ENCODE measurements at places on chromosomes 12 and 14.
A peak's percentile ranks its signal among the peaks of the same experiment; 100 is the strongest.

- peak; percentile 74 for DNase-seq
Observed at GRCh38 chr12:51247523-51248206, 9.0 kb downstream of the DAZAP2 start.

GRCh38 chr14:22981090-22981875 lies 1.1 kb downstream of the AJUBA start:
- DNase-seq: no peak

DNA sequence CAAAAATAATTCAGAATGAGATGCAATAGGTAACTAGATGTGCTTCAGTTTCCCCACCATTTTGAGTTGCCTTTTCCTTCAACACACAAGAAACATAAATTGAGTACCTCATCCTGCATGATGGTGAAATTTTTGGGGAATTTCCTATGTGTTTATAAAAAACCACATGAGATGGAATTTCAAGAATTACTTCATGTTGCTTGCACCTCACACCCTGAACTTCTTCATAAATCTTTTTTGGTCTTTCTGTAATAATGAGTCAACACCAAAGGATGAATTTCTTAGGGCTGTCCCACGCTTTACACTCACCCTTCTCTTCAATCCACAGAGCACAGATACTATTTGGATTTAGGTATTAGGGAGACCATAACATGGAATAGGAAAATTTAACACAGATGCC lies 22.6 kb upstream of the LUM start:
- no peak for DNase-seq

DNA sequence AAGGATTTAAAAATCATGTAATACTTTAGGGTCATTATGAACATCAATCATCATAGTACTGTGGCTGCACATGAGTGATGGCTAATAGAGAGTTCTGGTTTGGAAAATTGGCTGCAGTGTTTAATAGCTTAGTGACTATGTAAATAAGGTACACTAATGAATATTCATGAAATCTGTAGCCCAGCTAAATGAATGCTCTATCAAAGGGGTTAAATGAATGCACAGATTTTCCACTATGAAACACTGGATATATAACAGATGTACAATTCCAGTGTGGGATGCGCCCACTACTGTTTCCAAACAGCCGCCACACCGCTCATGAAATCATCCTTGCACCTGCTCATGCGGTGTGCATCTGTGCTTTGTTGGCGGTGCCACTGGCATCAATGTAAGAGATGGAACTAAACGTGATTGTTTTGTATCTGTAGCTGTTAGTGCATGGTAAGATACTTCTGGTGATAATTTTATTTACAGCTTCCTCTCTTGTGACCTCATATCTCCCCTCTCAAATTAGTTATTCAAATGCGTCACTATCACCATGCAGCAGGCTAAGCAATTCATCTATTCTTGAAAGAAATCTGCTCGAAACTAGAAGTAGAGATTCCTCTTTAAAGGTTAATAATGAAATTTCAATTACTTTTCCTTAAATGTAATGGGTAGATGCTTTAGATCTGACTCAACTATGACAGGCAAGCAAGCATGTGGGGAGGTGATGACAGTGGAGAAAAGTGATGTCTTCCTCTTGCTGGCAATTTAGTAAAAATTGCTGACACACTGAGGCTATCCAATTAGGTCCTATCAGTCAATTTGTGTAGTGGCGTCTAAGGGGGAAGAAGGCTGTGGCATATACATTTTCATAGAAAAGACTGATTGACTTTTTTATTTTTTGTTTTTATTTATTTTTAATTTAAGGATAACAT lies 433.6 kb downstream of the AEBP2 start:
- no peak for DNase-seq

GRCh38 chr14:71071042-71071441 lies 163.8 kb downstream of the PCNX1 start:
- DNase-seq: no peak

- no peak for DNase-seq
Observed at GRCh38 chr12:55720071-55720564, at the start of gene RDH5. RDH5 (plus strand) TSS chr12:55720393; CDS start chr12:55721185, 792 bp downstream.

- DNase-seq: no peak
Observed at GRCh38 chr14:103257211-103257962, 76.7 kb upstream of the EIF5 start.

- peak; percentile 54 for DNase-seq
Observed at GRCh38 chr12:107515446-107515958, 170.1 kb upstream of the PWP1 start.

- peak; percentile 23 for DNase-seq
Observed at GRCh38 chr14:43898687-43899086, 608.4 kb downstream of the FSCB start.

GRCh38 chr14:70641548-70642302 lies at the start of gene TTC9:
TTC9 (plus strand) TSS chr14:70641916; CDS start chr14:70642130, 214 bp downstream.
- DNase-seq: peak; percentile 73

DNA sequence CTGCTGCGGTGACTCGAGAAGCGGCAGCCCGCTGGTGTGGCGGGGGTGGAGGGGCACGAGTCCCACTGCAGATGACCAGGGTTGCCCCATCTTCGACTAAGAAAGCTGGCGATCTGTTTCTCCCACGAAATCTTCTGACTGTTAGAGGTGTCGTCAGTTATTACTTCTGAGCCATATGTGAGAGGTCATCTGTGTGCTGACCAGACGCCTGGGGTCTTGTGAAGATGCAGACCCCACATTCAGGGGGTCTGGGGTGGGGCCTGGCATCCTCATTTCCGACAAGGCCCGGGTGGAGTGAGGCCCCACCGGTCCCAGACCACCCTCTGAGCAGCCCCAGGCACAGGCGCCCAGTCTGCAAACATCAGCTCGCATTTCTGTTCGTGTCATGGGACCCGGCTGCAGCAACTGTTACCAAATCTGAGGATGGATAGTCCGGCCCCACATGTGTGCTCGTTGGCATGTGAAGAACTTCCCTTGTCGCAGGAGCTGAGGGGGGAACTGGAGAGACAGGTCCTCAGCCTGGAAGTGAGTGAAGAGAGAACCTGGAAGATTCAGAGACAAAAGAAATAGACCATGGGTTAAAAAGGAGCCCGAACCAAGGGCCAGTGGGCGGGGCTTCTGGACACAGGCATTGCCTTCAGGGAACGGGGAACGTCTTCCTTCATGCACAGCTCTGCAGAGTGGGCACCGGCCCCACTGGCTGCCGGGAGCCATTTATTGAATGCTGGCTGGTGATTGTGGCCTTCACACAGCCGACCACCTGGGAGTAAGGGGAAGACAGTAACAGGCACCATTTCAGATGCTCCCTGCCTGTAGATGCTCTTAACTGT lies 135.2 kb downstream of the ADGRD1 start:
- no peak for DNase-seq

DNA sequence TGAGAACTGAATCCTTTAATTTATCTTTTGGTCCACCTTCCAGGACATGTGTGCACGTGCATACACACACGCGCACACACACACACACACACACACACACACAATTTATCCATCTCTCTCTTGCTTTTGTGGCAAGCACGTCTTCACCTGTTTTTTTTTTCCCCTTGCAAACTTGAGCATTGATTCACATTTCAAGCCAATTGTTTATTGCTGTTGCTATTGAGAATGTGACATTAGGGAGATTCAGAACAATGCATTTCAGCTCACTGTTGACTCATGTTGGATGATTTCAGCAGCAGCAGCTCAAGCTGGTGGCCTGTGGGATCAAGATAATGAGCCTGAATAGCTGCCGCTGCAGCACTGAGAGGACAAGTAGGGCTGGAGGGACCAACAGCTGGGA lies 128.9 kb downstream of the SNAPC1 start:
- peak; percentile 52 for DNase-seq

DNA sequence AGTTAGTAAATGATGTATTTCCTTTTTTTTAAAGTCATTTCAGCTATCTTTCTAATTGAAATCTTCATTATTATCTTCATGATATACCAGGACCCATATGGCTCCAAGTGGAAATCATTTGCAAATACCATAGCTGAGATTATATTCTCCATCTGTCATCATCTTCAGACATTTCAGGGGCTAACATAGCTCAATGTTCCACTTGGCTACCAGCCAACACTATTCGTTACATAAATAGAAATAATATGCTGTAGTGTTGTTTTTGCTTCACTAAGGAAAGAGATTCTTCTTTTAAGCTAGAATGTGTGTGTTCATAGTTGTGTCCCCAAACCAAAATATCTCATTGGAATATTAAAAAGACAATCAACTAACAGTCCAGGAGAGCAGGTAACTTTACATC lies 225.1 kb downstream of the DIO2 start:
- no peak for DNase-seq

GRCh38 chr12:12723681-12724420 lies 6.7 kb downstream of the CDKN1B start:
- peak; percentile 80 for DNase-seq

DNA sequence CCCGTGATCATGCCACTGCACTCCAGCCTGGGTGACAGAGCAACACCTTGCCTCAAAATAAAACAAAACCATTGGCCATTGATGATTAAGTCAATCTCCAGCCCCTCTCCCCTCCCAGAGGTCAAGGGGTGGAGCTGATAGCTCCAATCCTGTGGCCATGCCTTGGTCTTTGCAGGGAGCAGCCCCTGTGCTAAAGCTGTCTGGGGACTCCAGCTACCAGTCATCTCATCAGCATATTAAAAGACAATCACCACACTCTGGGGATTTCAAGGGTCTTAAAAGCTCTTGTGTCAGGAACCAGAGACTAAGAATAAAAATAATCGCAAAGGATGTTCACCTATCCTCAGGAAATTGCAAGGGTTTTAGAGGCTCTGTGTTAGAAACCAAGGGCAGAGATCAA lies 30.6 kb downstream of the HCAR2 start:
- DNase-seq: no peak

DNA sequence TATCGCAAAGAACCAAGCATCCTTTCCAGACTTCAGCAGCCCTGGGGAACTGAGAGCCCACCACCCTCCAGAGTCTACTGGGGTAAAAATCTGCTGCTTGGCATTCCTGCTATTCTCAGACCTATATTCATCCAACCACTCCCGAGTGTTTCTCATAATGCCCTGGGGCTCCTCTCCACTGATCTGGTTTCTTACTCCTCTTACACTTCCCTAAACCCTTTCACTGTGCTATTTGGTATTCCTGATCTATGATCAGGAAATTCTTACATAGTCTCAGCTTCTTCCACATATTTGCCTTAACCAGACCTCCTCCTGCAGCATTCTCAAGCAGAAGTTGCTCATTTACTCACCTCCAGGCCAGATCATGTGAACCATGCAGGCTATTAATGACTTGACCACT lies 82.4 kb downstream of the SYT10 start:
- DNase-seq: no peak

DNA sequence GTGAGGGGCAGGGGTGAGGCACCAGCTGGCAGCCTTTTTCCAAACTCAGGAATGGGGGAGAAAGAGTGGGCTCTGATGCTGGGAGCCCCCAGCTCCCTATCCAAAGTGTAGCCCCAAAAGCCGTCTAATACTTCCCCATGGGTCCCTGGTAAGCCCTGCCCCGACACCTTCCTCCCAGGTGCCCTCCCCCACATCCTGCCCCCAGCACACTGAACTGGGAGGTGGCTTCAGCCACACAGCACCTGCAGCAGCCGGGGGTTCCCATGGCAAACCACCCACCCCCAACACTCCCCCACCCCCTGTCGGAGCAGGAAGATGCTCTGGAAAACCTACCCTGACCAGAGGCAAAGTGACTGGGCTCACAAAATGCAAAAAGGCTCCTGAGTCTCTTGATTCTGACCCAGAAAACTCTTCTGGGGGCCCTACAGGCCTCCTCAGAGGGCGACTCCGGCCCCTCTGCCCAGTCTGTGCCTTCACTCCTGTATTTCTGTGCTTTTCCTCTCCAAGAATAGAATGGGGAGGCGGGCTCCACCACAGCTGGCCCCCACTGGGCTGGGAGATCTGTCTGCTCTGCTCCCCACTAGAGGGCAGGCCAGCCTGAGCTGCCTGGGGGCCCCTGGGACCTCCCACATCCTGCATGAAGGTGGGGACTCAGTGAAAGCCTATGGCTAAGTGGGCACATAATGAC lies 81.6 kb downstream of the ITPK1 start:
- peak; percentile 33 for DNase-seq

Data from NCI-H1417 (cell line).